ENCODE measurements at places on chromosomes 13 and 19. TPM values are rescaled to one million over a fixed set of nuclear protein-coding genes. Genes with fewer than 3 reads are reported as not detected.

DNA sequence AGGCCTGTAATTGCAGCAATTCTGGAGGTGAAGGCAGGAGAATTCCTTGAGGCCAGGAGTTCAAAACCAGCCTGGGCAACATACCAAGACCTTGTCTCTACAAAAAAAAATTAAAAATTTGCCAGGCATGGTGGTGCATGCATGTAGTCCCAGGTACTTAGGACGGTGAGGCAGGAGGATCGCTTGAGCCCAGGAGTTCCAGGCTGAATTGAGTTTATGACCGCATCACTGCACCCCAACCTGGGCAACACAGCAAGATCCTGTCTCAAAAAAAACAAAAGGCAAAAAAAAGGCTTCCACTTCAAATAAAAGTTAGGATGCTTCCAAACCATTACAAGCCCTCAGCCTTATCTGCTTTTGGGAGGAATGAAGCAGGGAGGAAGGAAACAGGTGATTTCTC is 5.2 kb downstream of the ZNF577 start:
- no peak for DNase-seq

The POSTN gene
- total RNA-seq = 351 TPM

- DNase-seq = no peak
Measured at GRCh38 chr13:109816808-109817203, 30.4 kb upstream of the IRS2 start.

The APLP1 gene
- 0.89 TPM for total RNA-seq

The ANKLE1 gene
- 1.6 TPM for total RNA-seq

DNA sequence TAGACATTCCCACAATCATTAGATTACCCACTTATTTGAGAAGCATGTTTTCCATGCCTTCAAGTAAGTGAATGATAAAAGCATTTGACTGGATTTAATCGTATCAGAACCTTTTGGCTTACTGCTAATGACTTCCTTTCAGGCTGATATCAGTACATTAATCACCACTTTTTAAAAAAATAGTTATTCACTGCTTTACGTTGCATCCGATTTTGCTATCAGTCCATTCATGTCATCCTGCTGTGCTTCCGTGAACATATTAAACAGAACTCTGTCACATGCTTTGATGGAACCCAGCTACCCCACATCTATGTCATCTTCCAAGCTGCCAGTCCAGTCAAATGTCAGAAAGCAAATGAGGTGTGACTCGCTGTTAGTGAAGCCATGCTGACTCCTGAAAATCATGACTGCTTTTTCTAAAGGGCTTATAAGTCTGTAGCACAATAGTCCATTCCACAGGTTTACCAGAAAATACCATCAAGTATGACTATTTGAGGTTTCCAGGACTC is 440.9 kb downstream of the IRS2 start:
- DNase-seq = no peak

- no peak for DNase-seq
Measured at GRCh38 chr19:19627621-19628500, at the start of gene LPAR2. Gene LPAR2 (minus strand): TSS chr19:19628220. CDS start chr19:19627275, 945 bp downstream.

DNA sequence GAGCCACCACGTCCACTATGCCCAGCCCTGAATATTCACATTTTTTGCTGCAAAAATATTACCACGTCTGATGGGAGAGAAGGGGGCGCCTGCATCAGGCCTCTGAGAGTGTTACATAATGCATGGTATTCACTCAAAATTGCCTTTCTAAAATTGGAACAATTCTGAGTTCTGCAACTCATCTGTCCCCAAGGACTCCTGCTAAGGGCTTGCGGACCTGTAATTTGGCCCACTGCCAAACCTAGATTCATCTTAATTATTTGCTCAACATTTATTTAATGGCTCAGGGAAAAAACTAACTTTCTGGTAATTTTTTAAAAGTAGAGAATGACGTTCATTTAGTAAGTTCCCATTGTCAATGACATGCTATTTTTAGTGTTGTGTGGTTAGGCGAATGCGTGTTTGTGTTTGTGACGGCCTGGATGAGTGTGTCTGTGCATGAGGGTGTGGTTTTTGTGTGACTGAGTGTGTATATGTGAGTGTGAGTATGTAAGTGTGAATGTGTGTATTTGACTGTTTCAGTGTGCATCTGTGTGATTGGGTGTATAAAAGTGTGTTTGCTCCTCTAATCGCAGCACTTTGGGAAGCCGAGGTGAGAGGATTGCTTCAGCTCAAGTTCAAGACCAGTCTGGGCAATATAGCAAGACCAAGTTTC is 8.8 kb downstream of the INAFM1 start:
- DNase-seq = no peak

DNA sequence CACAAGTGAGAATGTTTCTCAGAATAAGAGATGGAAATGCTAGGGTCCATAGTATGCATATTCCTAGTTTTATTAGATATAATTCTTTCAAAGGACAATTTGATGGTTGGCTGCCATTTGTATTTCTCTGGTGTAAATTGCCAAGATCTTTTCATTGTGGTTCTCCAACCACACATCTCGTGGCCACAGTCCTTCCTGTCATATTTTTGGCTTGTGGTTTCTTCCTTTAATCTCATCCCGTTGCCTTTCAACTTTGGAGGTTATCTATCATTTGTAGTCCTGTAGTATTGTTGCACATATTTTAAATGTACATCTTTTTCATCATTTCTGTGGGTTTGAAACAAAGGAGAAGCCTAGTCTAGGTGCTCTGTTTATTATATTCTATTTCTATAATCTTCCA is 61.2 kb downstream of the WASF3 start:
- no peak for DNase-seq

DNA sequence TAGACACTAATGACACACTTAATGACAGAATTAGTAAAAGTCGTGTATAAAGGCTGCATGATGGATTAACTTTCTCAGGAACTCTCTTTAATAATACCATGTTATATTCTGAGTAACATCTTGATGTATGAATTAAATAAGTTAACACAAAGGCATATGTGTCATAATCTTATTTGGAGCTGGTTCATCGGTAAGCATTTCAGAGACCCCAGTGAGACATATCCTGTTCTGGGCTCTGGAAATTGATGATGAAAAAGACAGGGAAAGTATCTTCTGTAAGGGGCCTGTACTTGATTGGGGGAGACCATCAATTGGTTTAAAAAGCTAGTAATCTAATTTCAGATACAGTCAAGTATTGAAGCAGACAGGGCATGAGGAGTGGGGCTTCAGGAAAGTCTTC is 547.9 kb downstream of the GPC6 start:
- DNase-seq = no peak

- no peak for DNase-seq
Measured at GRCh38 chr13:20254076-20254475, 22.0 kb upstream of the GJB6 start.

GRCh38 chr19:38743394-38744297 is 628 bp downstream of the CAPN12 start:
- DNase-seq = no peak

DNA sequence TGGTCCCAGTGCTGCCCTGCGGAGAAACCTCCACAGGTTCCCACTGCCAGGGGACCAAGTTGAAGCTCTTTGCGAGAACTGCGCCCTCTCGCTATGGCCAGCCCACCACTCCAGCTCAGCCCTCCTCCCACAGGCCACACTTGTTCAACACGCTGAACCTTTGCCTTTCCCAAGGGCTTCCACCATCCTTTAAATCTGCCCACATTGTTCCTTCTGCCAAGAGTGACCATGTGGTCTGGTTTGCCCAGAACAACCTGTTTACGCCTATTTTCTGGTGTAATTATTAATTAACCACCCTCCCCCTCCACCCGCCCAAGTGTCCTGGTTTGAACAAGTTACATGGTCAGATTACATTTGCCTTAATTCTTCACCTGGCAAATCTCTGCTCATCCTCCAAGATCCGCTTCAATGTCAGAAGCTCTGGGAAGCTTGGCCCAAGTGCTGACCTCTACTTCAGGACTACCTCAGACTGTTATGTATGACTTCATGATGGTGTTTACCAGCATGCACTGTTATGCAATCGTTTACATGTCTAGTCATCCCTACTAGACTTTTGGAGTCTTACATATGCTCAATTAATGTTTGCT is 12.0 kb upstream of the USP12 start:
- no peak for DNase-seq

DNA sequence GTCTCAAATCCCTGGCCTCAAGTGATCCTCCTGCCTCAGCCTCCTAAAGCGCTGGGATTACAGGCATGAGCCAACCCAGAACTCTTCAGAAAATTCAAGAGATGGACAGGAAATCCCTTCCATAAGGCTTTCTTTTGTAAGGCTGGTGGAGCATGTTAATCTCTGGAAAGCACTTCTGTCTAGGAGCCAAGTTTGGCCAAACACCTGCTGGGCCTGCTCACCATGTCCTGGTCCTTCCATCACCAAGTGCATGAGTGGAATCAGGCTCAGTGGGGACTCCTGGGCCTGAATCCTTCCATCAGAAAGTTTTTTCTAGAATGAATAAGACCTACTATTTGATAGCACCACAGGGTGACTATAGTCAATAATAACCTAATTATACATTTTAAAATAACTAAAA is 148.0 kb downstream of the DCLK1 start:
- DNase-seq = no peak

- no peak for DNase-seq
Measured at GRCh38 chr13:25462301-25463125, 90.7 kb downstream of the ATP8A2 start.

The IFNL1 gene
- total RNA-seq = not detected

GRCh38 chr13:106104281-106104901 is 431.1 kb downstream of the EFNB2 start:
- no peak for DNase-seq

GRCh38 chr13:36096461-36097416 is 34.4 kb downstream of the DCLK1 start:
- no peak for DNase-seq

DNA sequence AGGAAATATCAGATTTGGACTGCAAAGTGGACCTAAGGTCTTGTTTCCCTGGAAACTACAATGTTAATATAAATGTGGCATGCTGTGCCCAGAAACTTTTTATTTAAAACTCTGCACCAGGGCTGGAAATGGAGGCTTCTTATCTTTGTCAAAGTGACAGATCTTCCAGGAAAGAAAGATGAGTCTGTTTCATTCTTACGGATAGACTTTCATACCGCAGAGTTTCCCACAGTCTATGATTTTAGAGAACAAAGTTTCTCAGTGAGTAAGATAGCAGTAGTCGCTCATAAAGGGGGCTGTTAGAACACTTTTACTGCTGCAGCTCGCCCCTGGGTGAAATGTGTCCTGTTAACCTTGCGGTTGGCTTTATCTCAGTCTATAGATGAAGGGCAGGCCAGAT is 6.7 kb downstream of the CLEC11A start:
- DNase-seq = no peak

The ONECUT3 gene
- not detected for total RNA-seq

GRCh38 chr13:38372820-38373383 is 23.3 kb downstream of the UFM1 start:
- DNase-seq = no peak

The DLL3 gene
- total RNA-seq = not detected

The CAPN12 gene
- 31.3 TPM for total RNA-seq

GRCh38 chr19:53580871-53581835 is 43.2 kb downstream of the ZNF331 start:
- DNase-seq = no peak

The ARRDC2 gene
- 11.3 TPM for total RNA-seq

GRCh38 chr13:50104493-50104892 is 89.2 kb downstream of the KCNRG start:
- no peak for DNase-seq

The NUDT15 gene
- 9.1 TPM for total RNA-seq

The CDX2 gene
- total RNA-seq = not detected

The IGFL3 gene
- 17.7 TPM for total RNA-seq

The SLITRK6 gene
- total RNA-seq = 14.6 TPM

GRCh38 chr13:22243469-22244163 is 572.7 kb downstream of the FGF9 start:
- DNase-seq = no peak

The TGFBR3L gene
- not detected for total RNA-seq

The ADGRL1 gene
- 22.3 TPM for total RNA-seq

The FNDC3A gene
- total RNA-seq = 30.7 TPM

DNA sequence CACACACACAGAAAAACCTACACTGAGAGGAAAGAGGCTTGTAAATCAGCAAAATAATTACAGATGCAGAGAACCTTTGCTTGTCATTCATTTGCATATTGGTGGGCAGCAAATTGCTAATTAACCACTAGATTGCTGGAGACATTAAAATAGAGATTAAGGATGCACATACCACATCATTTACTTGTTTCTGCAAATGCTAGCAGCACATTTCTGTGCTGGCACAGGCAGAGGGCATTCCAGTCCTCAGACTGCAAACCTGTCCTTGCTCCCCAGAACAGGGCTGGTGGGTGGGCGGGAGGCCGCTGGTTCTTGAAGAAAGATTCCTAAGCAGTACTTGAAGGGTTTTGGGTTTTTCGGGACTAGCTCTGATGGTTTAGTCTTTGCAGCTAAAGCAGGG is 941 bp upstream of the SIAH3 start:
- no peak for DNase-seq

- DNase-seq = no peak
Measured at GRCh38 chr13:49419276-49419675, 24.6 kb downstream of the CAB39L start.

DNA sequence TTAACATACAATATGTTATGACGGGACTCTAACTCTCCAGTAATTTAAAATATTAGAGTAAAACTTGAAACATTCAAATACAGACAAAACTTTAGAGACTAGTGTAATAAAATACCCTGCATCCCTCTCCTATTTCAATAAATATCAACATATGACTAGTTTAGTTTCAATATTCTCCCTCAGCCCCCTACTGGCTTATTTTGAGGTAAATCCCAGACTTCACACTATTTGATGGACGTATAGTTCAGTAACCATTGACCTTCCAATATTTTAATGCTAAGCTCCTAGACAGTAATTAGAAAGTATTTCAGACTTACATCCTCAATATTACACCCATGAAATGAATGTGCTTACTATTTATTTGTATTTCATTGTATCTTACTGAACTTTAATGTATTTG is 180.7 kb upstream of the STARD13 start:
- DNase-seq = no peak

- no peak for DNase-seq
Measured at GRCh38 chr19:55611300-55611982, 6.0 kb downstream of the ZNF865 start.

- DNase-seq = no peak
Measured at GRCh38 chr13:45881353-45881752, 29.8 kb upstream of the SIAH3 start.

- no peak for DNase-seq
Measured at GRCh38 chr13:114116734-114117133, 15.7 kb downstream of the RASA3 start.

DNA sequence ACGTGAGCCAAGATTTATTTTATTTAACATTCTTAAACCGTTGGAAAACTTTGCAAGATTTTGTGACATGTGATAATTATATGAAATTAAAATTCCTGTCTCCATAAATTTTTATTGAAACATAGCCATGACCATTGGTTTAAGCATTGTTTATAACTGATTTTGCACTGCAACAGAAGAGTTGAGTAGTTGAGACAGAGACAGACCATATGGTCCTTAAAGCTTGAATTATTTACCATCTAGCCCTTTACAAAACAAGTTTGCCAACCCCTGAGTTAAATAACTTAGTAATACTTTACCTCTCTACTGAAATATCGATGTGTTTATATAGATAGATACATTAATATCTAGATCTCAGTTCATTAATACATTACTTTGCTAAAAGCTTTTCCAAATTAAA is 814.1 kb upstream of the GPC6 start:
- DNase-seq = no peak

The PGLYRP2 gene
- not detected for total RNA-seq

The RXFP2 gene
- 0.25 TPM for total RNA-seq

- DNase-seq = no peak
Measured at GRCh38 chr13:46278474-46278873, 66.7 kb downstream of the LRRC63 start.

- no peak for DNase-seq
Measured at GRCh38 chr13:98900442-98900841, 77.4 kb downstream of the DOCK9 start.

- DNase-seq = no peak
Measured at GRCh38 chr13:81987159-81987558, 1646.2 kb upstream of the SPRY2 start.
